ENCODE measurements at places on chromosomes 5 and 9.

DNA sequence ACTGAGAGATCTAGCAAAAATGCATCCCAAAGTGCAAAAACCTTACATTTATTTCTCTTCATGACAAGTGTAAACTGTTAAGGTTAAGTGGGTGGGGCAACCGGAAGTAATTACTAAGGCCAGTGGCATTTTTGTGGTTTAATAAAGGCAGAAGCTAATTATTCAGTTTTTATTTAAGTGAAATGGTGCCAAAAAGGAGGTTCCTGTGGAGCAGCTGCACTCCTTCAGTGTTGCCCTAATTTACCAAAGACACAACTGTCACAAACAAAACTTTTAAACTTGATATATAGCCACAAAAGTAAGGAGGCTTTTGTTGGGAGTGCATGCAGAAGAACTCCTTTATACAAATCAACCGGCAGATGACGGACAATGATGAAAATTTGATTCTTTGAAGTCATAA, 81.6 kb downstream of the NDUFS4 start:
- DNase-seq, result peak; percentile 55

- peak; percentile 80 for DNase-seq
Measured at GRCh38 chr5:169745441-169746146, 108.5 kb downstream of the DOCK2 start.

GRCh38 chr5:109196823-109197160, 213.0 kb downstream of the PJA2 start:
- DNase-seq, result no peak

GRCh38 chr5:87411586-87411972, 1.2 kb downstream of the CCNH start:
- no peak for DNase-seq

GRCh38 chr5:34691326-34691725, 35.2 kb downstream of the RAI14 start:
- peak; percentile 84 for DNase-seq

DNA sequence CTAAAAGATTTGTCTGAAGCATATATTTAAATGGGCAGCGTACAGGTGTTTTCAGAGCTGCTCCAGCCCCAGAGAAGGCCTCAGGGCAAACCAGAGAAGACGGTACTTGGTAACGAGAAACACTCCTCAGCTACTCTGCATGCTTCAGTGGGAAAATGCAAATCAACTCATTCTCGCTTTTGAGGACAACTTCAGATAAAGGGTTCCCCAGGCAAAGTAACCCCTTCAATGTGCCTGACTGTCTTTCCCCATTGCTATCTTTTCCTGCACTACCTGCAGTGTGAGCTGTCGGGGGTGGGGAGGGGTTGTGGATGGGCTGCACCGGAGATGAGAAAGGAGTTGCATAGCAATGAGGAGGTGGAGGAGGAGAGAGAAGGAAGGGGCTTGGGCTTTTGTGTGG, 339.7 kb upstream of the CLINT1 start:
- no peak for DNase-seq

- no peak for DNase-seq
Measured at GRCh38 chr5:107937204-107937603, 266.5 kb upstream of the EFNA5 start.

GRCh38 chr9:37640246-37640645, 10.5 kb upstream of the FRMPD1 start:
- DNase-seq, result no peak

DNA sequence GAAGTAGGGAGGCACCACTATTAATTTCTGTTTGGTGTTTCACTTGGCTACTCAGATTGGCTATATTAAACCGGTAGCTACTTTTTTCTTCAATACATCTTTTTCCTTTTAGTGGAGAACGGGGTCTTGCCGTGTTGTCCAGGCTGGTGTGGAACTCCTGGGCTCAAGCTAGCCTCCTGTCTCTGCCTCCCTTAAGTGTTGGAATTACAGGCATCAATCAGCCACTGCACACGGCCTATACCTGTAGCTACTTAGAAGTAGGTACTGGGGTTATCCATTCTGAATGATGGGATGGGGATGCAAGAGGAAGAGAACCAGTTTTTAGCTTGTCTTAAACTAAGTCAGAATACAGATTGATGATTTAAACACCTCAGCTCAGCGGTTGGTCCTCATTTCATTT, 1.7 kb downstream of the UBE2D2 start:
- no peak for DNase-seq

DNA sequence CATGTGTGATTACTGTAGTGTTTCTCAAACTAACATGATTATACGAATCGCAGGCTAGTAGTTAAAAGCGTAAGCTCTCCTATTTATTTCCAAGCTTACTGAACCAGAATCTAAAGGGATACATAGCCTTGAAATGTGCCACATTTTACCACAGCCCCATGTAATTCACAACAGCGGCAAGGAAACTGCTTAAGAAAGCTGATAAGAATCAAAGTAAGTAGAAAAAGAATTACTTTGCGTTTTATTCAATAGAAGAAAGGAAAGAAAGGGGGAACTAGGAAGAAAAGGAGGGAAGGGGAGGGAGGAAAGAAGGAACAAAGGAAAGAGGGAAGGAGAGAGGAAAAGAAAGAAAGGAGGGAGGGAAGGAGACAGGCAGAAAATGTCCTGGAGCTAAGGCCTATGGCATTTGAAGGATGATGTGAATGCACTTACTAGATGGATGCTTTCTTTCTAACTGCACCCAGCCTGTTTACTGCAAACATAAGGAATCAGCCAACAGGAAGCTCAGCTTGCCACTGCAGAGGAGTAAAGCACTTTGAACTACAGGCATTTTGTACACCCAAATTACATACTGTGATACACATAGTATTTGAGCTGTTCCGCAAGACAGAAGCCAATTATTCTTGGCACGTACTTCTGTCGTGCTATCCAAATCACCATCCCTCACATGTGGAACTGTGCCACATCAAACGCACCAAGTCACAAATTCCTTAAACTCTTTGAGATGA, 521.7 kb downstream of the RAB3C start:
- DNase-seq, result peak; percentile 35

DNA sequence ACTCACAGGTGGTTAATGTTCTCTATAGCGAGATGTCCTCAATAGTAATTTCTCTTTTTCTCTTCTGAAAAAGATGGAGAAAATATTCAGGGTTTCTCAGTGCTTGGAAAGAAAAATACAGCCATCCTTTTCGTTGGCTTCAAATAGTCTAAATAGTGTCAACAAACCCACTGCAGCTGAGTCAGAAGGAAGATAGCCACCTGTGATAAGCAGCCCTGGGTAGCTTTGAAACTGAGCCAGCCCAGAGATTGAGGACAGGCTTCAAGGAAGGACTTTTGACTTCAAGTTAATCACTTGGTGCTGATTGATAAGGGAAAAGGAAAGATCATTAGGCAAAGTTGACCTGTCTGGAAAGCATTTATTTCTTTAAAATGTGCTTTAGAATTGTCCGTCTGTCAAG, 78.7 kb upstream of the TYRP1 start:
- no peak for DNase-seq

DNA sequence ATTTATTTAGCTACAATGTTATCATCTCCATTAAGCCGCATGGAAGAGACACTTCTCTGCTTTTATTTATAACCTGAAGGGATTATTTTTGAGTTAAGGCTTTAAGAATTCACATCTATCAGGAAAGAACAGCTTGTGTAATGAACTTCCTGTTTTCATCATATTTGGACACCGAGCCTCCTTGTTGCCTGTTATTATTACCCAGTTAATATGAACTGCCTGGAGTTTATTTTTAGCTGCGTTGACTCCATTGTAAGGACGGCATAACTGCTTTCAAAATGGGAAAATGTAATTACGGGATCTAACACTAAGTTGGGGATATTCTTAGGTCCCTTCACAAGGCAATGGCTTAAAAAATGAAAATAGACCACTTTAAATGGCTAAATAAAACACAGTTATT, 89.0 kb upstream of the NR4A3 start:
- DNase-seq, result peak; percentile 18

- no peak for DNase-seq
Measured at GRCh38 chr5:116524966-116525365, 49.7 kb downstream of the SEMA6A start.

GRCh38 chr9:121673576-121673975, 22.1 kb downstream of the DAB2IP start:
- DNase-seq, result no peak

DNA sequence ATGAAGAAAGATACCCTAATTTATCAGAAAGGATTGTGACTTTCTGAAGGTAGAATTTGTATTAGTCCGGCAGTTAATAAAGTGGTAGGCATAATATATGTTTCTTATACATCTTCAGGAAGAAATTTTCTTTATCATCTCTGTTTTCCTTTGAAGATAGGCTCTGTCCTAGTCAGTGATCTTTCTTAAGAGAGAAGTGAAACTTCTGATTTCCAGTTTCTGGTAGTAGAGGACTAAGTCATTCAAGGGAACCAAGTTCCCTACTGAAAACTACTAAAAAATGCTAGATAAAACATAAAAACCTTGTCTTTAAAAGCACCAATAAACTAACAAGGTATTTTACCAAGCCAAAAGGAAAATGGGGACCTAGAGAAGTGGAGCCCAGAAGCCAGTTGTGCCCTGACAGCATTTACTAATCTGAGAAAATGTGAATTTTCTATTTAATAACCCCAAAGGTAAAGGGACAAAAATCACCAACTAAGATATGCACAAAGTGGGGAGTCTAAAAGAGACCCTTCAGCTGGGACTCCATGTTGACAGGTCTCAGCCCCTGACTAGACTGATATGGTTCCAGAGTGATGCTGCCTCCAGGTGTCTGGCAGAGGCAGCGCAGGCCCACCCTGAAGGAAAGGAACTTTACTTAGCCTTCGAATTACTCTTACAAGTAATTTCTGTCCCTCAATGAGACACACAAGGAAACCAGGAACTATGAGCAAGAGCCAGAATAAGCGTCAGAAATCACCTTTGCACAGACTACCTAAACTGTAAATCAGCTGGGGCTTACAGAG, 72.7 kb downstream of the FAM78A start:
- no peak for DNase-seq

- peak; percentile 75 for DNase-seq
Measured at GRCh38 chr5:149938791-149939358, 5.7 kb downstream of the PDE6A start.

- DNase-seq, result no peak
Measured at GRCh38 chr9:20369391-20369790, 252.9 kb downstream of the MLLT3 start.

GRCh38 chr5:89105171-89105695, 222.2 kb upstream of the MEF2C start:
- DNase-seq, result peak; percentile 32

DNA sequence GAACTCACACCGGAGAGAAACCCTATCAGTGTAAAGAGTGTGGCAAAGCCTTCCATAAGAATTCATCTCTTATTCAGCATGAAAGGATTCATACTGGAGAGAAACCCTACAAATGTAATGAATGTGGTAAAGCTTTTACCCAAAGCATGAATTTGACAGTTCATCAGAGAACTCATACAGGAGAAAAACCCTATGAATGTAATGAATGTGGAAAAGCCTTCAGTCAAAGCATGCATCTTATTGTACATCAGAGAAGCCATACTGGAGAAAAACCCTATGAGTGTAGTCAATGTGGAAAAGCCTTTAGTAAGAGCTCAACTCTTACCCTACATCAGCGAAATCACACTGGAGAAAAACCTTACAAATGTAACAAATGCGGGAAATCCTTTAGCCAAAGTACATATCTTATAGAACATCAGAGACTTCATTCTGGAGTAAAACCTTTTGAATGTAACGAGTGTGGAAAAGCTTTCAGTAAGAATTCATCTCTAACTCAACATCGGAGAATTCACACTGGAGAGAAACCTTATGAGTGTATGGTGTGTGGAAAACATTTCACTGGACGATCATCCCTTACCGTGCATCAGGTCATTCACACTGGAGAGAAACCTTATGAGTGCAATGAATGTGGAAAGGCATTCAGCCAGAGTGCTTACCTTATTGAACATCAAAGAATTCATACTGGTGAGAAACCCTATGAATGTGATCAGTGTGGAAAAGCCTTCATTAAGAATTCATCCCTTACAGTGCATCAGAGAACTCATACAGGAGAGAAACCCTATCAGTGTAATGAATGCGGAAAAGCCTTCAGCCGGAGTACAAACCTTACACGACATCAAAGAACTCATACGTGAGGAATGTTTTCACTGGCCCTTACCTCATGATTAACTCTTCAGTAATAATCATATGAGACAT, 8.9 kb upstream of the ZNF454 start:
- no peak for DNase-seq

- no peak for DNase-seq
Measured at GRCh38 chr5:56658972-56659371, 156.4 kb upstream of the MAP3K1 start.

DNA sequence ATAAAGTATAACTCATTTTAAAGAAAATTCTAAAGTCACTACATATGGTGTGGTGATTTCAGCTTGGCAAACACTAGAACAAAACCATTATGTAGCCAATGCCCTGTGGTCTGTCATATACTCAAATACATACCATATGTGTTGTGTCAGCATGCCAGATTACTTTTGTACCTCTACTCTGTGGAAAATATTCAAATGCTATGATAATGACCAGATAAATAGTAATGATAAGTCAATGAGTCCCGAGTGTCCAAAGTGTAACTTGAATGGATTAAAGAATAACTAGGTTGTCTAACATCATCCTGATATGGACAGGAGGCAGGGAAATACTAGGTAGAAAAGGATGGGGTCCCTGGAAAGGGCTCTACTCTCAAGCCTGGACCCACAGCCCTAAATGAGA, 58.0 kb upstream of the IL6ST start:
- peak; percentile 43 for DNase-seq

GRCh38 chr9:91071184-91071990, 269.8 kb downstream of the SYK start:
- DNase-seq, result peak; percentile 97

DNA sequence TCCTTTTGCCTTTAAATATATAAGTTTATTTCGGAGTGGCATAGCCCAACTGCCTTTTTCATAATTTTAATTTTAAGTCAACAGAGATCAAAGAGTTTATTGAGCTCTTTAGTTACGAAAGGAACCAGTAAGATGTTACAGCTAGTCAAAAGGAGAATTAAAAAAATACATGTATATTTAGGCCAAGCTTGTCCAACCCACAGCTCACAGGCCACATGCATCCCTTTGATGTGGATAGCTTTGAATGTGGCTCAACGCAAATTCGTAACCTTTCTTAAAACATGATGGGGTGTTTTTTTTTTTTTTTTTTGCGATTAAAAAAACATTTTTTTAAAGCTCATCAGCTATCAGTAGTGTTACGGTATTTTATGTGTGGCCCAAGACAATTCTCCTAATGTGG, 50.2 kb upstream of the IL31RA start:
- no peak for DNase-seq

GRCh38 chr5:31485376-31486207, 46.3 kb downstream of the DROSHA start:
- DNase-seq, result no peak

All from fibroblast of skin of right biceps (primary cell).